Activated CD8-positive, alpha-beta T cell treated with anti-CD3 and anti-CD28 coated beads, Interleukin-2, amount 10 ng/mL, durations not matched to agents 7 days and 5 days (primary cell): ENCODE measurements at places on chromosomes 3 and 15. TPM values are rescaled to one million over a fixed set of nuclear protein-coding genes. Genes with fewer than 3 reads are reported as not detected.

LEO1 gene
- 33.4 TPM for total RNA-seq

PATL2 gene
- total RNA-seq = 29.6 TPM

FETUB gene
- total RNA-seq = not detected

CHDH gene
- 0.21 TPM for total RNA-seq

PLA1A gene
- not detected for total RNA-seq

GRCh38 chr3:67635257-67635656 is 19.2 kb downstream of the SUCLG2 start:
- H3K27me3 ChIP-seq = no peaks in the 10 kb centered on the region
- no peak for DNase-seq
- H3K36me3 ChIP-seq = peaks cover 54% of the 10 kb centered on the region
- peaks cover 13% of the 10 kb centered on the region for H3K4me1 ChIP-seq
- no peak overlapping the region for H3K4me3 ChIP-seq

GRCh38 chr15:101773496-101774100 is 29.7 kb upstream of the OR4F6 start:
- H3K36me3 ChIP-seq = no peaks in the 10 kb centered on the region
- H3K27ac ChIP-seq = no peak overlapping the region
- no peak for DNase-seq
- no peaks in the 10 kb centered on the region for H3K27me3 ChIP-seq
- no peak overlapping the region for H3K4me3 ChIP-seq
- no peaks in the 10 kb centered on the region for H3K4me1 ChIP-seq

DNA sequence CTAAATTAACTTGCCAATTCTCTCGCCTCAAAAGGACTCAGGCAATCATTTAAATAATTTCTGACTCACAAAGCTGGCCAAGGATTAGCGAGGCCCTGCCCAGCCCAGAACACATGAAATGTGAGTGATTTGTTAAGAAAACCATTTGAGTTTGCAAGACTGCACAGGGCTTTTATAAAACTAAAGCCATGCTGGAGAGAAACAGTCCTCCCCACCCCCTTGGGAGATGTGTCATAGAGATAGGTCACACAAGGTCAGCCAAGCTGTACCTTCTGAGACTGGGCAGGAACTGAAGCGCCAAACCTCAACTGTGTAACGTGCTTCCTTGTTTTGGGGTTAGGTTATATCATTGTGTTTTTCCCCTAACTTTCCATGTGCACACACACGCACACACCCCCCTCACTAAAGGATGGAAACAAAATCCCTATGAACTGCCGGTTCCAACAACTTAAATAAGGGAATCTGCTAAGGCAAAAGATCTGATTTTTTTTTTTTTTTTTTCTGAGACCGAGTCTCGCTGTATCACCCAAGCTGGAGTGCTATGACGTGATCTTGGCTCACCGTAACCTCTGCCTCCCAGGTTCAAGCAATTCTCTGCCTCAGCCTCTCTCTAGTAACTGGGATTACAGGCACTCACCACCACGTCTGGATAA is 8.1 kb downstream of the SPATA12 start:
- H3K4me1 ChIP-seq = peaks cover 11% of the 10 kb centered on the region
- peaks cover 11% of the 10 kb centered on the region for H3K27me3 ChIP-seq
- H3K36me3 ChIP-seq = no peaks in the 10 kb centered on the region
- H3K4me3 ChIP-seq = no peak overlapping the region

DNA sequence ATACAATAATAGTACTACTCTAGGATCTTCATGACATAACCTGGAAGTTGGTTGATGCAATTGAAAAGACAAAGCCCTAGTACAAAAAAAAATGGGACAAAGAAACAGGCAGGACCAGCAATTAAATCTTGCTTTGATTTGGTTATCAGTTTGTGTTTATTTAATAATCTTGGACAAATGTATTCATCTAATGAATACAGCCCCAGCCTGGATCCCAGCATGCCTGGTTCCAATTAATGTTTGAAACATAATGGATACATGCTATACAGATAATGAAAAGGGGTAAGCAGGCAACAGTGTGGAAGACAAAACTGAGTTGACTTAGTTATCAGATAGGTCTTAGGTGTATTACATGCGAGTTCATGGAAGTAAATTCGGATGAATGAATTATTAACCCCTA is 29.6 kb upstream of the SATB1 start:
- no peak for DNase-seq
- H3K27ac ChIP-seq = no peak overlapping the region
- H3K36me3 ChIP-seq = peaks cover 78% of the 10 kb centered on the region
- H3K4me3 ChIP-seq = no peak overlapping the region
- no peaks in the 10 kb centered on the region for H3K27me3 ChIP-seq
- peaks cover 30% of the 10 kb centered on the region for H3K4me1 ChIP-seq

DNA sequence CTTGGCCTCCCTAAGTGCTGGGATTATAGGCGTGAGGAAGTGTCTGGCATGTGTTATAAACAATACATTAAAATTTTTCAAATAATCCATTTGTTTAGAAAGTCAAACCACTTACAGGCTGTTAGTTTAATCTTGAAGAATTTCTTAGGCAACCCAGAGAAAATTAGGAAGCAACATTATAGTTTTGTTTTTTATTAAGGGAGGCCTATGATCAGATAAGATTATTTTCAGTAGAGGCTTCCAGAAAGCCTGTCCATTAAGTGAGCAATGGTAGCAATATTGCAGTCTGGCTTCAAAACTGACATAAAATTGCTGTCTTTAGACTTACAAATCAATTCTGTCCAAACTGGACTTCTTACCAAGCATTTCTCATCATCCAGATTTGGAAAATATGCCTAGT is 49.6 kb downstream of the CD47 start:
- DNase-seq = no peak
- peaks cover 6% of the 10 kb centered on the region for H3K4me1 ChIP-seq
- no peak overlapping the region for H3K27ac ChIP-seq
- no peaks in the 10 kb centered on the region for H3K27me3 ChIP-seq
- H3K36me3 ChIP-seq = peaks cover 46% of the 10 kb centered on the region
- H3K4me3 ChIP-seq = no peak overlapping the region

DNA sequence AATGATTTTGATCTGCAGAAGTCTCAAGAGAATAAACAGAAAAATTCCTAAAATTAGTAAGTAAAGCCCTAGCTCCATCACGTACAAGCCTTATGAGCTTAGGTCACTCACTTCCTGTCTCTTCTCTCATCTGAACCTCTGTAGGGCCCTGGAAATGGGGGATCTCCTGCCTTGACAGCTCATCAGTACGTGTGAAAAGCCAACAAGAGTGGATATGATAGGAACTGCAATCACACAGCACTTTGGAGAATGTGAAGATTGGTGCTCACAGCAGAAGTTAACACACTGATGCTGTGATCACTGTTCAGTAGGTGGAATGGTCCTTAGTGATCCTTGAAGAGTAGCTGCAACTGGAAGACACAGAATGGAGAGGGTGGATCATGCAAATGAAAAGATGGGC is 27.8 kb upstream of the ALDH1L1 start:
- H3K4me1 ChIP-seq = no peaks in the 10 kb centered on the region
- no peak overlapping the region for H3K4me3 ChIP-seq
- H3K36me3 ChIP-seq = no peaks in the 10 kb centered on the region
- H3K27ac ChIP-seq = no peak overlapping the region
- peaks cover 20% of the 10 kb centered on the region for H3K27me3 ChIP-seq

DNA sequence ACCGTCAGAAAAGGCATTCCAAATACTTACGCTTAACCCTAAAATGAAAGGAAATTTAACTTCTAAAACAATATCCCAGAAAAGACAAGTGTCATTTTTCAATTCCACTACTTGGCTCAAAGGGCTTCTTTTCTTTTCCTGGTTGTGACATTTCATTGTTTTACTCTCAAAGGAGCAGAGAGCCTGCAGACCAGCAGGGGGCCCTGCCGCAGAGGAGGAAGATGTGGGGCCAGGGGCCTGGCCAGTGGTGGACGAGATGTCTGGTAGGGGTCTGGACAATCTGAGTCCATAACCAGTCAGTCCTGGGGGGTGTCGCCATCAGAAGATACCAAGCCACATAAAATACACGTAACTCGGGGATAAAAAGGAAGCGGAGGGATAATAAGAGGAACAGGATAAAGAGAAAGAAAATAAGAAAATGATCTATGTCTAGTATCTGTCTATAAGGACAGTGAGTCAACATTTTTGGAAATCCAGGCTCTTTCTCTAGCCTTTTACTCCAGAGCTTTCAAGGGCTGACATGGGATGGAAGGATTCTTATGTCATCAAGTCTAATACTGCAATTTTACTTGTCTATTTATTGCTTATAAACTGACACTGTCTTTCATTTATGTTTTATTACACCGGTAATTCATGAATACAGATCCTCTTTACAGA is 54.2 kb upstream of the ARHGEF3 start:
- no peaks in the 10 kb centered on the region for H3K27me3 ChIP-seq
- no peak overlapping the region for H3K4me3 ChIP-seq
- H3K27ac ChIP-seq = no peak overlapping the region
- H3K36me3 ChIP-seq = peaks cover 21% of the 10 kb centered on the region
- H3K4me1 ChIP-seq = peaks cover 34% of the 10 kb centered on the region
